Stromal cell of bone marrow (primary cell): ENCODE measurements at places on chromosomes 7 and 10.

DNA sequence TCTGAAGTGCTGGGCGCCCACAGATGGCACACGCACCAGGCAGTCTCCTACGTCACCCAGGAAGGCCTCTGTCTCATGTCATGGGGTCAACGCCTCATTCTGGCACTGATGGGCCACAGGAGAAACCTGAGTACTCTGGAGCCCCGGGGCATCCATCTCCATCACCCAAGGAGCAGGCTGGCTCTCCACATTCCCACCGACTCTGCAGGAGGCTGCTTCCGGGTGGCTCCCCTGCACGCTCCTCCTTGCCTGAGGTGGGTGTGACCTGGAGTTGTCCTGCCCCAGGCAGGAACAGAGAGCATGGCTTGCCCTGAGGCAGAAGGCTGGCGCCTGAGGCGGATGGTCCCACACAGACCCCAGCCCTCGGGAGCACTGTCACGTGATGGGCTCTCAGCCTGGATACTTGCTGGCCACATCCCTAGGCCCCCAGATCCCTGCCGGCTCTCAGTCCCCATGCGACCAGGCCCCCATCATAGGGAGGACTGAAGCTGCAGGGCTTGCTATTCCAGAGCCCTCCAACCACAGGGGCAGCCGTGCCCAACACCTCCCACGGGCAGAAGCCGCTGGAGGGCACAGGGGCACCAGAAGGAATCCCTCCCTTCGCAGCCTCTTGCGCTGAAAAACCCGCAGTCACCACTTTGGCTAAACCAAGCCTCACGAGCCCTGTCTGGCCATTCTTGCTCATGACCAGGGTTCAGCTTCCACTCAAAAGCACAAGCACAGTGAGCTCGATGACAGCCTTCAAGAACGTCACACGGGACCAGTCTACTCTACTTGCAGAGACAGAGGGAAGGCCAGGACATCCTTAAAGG, 80.7 kb downstream of the MAD1L1 start:
- DNase-seq, result no peak

DNA sequence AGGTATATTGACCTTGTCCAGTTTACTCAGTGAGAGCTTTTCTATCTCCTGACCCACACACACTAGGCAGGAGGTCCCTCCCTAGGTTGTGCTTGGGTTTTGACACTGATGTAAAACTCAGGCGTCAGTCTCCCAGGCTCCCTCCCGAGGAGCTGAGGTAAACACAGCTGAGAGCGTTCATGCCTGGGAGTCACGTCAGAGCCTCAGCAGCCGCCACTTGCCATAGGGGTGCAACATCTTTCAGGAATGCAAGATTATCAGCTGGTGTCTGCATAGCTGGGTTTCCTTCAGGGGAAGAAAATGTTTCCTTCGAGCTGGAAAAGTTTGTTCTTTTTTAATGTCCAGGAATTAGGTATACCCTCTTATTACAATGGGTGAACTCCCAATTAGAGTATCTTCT, 70.6 kb downstream of the FGFR2 start:
- no peak for DNase-seq

- no peak for DNase-seq
Measured at GRCh38 chr10:34252111-34252510, 563.0 kb downstream of the PARD3 start.

GRCh38 chr7:113281223-113281622, 162.9 kb upstream of the SMIM30 start:
- DNase-seq, result no peak

GRCh38 chr10:32939296-32940111, 18.5 kb downstream of the ITGB1 start:
- no peak for DNase-seq

DNA sequence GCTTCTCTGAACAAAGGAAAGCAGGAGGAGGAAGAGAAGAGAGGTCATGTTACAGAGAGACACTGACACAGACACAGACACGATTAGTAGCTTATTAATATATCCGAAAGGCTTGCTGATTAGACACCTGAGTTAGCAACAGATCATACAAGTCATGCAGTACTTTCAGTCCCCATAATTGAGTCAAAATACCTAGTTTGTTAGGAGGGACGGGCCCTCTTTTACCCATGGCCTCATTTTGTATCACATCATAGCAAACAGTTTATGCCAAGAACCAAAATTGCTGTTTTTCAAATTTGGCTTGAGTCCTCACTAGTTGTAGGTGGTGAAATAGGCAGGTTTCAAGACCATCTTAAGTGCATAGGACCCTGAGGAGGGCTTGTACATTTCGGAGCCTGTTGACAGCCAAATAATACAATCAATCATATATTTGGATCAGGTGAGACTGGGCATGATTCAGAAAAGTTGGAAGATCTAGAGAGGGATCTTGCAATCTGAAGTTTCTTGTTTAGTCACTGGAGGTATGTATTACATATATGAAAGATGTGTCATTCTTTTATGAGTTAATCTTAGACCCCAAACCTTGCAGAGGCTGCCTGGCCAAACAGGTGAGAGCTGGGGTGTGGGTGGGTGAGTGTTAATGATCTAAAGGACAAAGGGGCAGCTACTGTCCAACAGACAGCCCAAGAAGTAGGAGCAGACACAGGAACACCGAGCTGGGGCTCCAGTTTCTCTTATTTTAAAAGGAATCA, 65.4 kb downstream of the PRPF18 start:
- no peak for DNase-seq

GRCh38 chr10:7945034-7945433, 109.5 kb upstream of the GATA3 start:
- no peak for DNase-seq
